ENCODE measurements at places on chromosomes 7 and 10. TPM values are rescaled to one million over a fixed set of nuclear protein-coding genes. Genes with fewer than 3 reads are reported as not detected.

The UPK3B gene
- total RNA-seq, result not detected

The FIGNL1 gene
- total RNA-seq, result 27.8 TPM

The FAM25C gene
- total RNA-seq, result not detected

The EN2 gene
- not detected for total RNA-seq

The ANLN gene
- total RNA-seq, result 23.1 TPM

The CALD1 gene
- 1.0 TPM for total RNA-seq

The CYP2C9 gene
- total RNA-seq, result not detected

The SEM1 gene
- total RNA-seq, result 45.8 TPM

The KCNIP2 gene
- 0.61 TPM for total RNA-seq

The GAD2 gene
- not detected for total RNA-seq

The CYP3A5 gene
- total RNA-seq, result not detected

The LDB3 gene
- total RNA-seq, result 8.3 TPM

The MYH16 gene
- not detected for total RNA-seq

The PTPRE gene
- total RNA-seq, result 20.4 TPM

The LIPK gene
- not detected for total RNA-seq

The NDUFB2 gene
- 328 TPM for total RNA-seq

The PRLHR gene
- total RNA-seq, result not detected

The SFRP4 gene
- total RNA-seq, result not detected

The KIAA1549 gene
- total RNA-seq, result not detected

The PSMC2 gene
- total RNA-seq, result 69.4 TPM

The AFAP1L2 gene
- 4.4 TPM for total RNA-seq

The DNAJC12 gene
- 72.8 TPM for total RNA-seq

The ACSL5 gene
- total RNA-seq, result 55.6 TPM

The HMX2 gene
- total RNA-seq, result not detected

The LRRC18 gene
- total RNA-seq, result not detected

The TRPV5 gene
- total RNA-seq, result not detected

The PTPRZ1 gene
- total RNA-seq, result not detected

The A1CF gene
- total RNA-seq, result not detected

The TPK1 gene
- 11.5 TPM for total RNA-seq

The LBX1 gene
- not detected for total RNA-seq

The ARHGEF35 gene
- 0.30 TPM for total RNA-seq

The EPDR1 gene
- 0.34 TPM for total RNA-seq

The SH2B2 gene
- total RNA-seq, result 39.2 TPM

The ADAM22 gene
- 2.2 TPM for total RNA-seq

The UCMA gene
- total RNA-seq, result 0.63 TPM

The SFTPA1 gene
- not detected for total RNA-seq

The PLCE1 gene
- total RNA-seq, result not detected

The CNPY1 gene
- not detected for total RNA-seq

The FAM53B gene
- total RNA-seq, result 148 TPM

The PIK3AP1 gene
- 131 TPM for total RNA-seq

The C7orf57 gene
- not detected for total RNA-seq

The UBTD1 gene
- total RNA-seq, result 0.72 TPM

The FAM171A1 gene
- not detected for total RNA-seq
